ENCODE measurements at places on chromosomes 4 and X.

DNA sequence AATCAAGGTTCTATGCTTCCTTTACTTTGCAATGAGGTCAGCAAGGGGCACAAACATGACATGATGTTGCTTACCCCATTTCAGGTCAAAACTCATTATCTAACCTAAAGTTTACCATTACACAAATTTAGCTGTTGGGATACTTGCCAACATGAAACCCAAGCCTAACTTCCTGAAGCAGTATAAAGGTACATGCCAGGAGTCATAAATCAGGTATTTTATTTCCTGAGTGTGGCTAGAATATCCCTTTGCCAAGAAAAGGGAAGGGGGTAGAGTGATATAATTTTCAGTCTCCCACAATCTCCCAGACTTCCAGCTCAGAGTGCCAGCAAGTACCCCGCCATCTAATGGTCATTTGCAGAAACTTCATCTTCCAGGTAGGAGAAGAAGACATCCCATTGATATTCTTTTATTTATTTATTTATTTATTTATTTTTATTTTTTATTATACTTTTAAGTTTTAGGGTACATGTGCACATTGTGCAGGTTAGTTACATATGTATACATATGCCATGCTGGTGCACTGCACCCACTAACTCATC lies 136.6 kb downstream of the NEXMIF start:
- no peak for DNase-seq

DNA sequence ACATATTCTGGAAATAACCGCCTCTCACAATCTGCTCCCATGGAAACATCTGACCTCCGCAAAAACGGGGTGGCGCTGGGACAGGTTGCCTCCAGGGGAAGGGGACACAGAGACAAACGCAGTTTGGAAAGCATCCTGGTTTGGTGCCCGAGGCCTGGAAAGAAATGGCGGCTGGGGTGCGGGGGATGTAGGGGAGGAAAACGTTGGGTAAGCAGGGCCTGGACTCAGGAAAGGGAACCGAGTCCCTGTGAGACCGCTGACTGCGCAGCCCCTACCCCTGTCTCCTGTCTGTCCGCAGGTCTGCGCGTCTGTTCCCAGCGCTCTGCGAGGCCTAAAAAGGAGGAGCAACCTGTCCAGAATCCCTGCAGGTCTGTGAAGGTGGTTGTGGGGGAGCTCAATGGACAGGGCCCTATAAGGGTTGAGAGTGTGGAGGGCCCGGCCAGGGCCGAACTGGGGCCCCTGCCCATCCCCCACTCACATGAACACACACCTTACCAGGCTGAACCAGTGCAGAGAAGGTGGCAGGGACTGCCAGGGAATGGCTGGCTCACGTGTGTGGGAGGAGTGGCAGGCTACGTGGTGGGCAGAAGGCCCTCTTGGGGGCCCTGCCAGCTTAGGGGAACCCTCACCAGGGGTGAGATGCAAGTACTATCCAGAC lies 672 bp downstream of the TCEAL3 start:
- DNase-seq = peak; percentile 51

DNA sequence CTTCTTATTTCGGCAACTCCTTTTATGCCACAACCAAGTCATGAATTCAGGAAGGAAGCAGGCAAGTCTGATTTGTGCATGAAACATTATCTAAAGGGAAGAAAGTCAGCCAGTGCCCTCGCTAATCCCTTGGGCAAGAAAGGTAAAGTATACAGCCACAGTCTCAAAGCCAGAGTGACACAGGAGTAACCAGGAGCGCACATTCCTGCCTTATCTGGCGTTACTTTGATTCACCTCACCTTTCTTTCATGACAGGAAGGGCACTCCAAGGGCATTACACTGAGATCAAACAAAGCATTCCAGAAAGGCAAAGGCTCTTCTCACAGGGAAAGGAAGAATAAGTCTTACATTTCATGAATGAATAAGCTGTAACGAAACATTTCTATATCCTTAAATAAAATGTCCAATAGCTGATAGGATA lies 38.8 kb downstream of the FAT1 start:
- peak; percentile 64 for DNase-seq

GRCh38 chrX:2841537-2841936 lies 12.8 kb downstream of the GYG2 start:
- no peak for DNase-seq

DNA sequence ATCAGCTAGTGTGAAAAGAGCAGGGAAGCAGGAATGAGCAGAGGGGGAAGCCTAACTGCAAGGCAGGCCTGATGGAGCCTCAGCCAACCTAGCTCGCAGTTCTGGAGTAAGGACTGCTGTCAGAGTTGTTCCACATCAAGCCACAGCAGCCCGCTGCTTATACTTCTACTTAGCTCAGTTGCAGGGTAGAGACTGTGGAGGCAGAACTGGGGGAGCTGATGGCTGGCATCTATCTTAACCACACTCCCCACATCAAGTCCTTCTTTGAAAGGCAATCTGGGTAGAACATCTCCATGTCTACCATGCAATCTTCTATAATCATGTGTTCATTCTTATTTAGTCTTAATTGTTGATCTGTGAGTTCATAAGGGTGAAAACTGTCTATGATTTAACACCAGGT lies 46.1 kb downstream of the DDX60 start:
- no peak for DNase-seq

GRCh38 chr4:102694791-102695190 lies 66.0 kb downstream of the MANBA start:
- DNase-seq = no peak

GRCh38 chr4:75834772-75835154 lies 67.5 kb downstream of the PPEF2 start:
- no peak for DNase-seq

GRCh38 chrX:103253608-103254007 lies 1.3 kb downstream of the TCEAL8 start:
- DNase-seq = peak; percentile 66

GRCh38 chr4:151882072-151882803 lies 121.4 kb upstream of the GATB start:
- DNase-seq = no peak

DNA sequence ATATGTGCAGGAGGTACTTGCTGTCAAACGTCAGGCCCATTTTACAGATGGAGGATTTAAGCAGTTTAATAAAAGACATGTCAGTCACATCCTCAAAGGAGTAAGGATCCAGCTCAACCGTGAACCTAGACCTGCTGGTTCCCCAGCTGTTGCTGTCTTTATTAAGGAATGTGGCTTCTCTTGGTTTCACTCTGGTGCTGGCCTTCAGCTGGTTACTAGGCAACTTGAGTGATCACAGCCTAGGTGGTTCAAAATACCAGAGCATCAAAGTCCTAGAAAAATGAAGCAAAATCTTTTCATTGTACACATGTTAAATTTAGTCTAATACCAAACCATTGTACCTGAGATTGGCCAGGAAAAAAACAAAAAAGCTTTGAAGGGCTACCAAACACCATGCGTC lies 32.7 kb upstream of the GLRA2 start:
- DNase-seq = no peak

- no peak for DNase-seq
Measured at GRCh38 chr4:86357608-86358007, 2.2 kb downstream of the MAPK10 start.

GRCh38 chr4:95714571-95714970 lies 125.3 kb upstream of the PDHA2 start:
- no peak for DNase-seq

DNA sequence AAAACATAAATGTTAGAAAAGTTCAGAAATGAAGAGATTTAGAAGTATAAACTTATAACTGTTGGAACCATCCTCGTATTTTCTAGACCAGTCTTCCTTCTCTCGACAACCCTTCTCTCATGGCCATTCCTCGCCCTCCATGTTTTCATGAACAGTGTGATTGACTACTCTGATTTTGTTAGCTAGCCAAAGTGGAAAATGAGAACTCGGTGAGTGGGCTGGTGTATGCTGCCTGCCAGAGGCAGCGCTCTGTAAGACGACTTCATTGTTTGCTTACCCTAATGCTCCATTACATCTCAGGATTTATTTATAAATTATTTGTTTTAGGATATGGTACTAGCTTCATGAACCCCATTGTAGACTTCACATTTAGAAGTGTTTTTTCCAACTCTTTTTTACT lies 153.0 kb downstream of the CBR4 start:
- no peak for DNase-seq

DNA sequence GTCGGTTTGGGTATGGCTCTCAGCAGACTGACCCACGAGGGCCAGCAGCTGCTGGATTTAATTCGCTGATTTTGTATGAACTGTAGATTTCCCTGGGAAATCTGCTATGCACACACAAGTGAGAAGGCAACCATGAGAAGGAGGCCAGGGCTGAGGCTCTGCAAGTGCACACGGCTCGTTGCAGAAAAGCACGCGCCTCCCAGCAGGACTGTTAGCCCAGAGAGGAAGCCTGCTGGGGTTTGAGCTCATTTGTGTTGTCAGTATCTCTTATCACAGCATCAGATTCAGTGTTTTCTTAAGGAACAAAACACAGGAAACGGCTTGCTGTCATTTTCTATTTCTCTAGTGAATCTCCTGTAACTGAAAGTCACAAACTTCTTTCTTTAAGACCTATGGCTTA lies 296.2 kb upstream of the FAT1 start:
- DNase-seq = no peak

GRCh38 chr4:84218031-84218430 lies 281.1 kb downstream of the NKX6-1 start:
- peak; percentile 73 for DNase-seq

DNA sequence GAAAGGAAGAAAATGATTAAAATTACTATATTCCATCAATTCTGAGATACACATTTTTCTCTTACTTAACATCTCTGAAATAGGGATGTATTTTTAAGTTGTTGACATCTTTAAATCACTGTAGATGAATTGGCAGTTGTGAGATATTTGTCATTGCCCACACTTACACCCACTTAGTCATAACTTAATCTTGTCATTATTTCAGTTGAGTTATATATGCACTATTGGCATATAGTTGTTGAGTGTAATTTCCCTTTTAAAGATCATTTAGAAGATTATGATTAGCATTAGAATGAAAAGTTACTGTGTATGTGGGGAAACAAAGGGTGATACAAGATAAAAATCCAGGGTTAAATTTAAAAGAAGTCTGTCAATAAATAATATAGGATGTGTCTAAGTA lies 2.2 kb downstream of the AIMP1 start:
- no peak for DNase-seq

DNA sequence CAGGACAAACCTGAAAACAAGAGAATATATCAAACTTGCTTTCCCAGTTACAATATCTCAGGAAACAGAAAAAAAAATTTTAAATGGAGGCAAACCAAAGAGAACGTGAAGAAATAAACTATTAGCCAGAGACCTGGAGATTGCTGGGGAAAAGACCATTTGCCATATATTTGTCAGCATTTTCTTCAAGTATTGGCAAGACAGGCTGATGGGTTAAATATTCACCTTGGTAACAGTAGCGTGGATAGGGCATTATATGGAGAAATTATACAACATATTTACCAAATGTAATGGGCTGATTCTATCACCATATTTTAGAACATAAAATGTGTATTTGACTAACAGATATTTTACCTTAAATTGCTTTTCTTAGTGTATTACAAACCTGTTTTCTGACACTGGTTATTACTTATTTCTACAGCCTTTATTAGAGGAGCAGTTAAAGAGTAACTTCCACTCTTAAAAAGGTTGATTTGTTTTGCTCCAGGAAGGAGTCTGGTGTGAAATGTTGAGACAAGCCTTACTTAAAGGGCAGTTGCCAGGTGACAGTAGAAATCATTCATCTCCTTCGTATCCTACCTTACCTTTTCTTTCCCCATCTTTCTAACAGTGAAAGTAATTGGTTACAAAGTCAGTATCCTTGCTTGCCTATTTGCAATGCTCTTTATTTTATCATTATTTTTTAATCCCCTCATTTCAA lies 575.5 kb downstream of the GBA3 start:
- DNase-seq = no peak

GRCh38 chr4:14582677-14583076 lies 419.6 kb upstream of the CPEB2 start:
- DNase-seq = no peak

GRCh38 chr4:159048166-159048886 lies 54.6 kb upstream of the RAPGEF2 start:
- DNase-seq = peak; percentile 87

DNA sequence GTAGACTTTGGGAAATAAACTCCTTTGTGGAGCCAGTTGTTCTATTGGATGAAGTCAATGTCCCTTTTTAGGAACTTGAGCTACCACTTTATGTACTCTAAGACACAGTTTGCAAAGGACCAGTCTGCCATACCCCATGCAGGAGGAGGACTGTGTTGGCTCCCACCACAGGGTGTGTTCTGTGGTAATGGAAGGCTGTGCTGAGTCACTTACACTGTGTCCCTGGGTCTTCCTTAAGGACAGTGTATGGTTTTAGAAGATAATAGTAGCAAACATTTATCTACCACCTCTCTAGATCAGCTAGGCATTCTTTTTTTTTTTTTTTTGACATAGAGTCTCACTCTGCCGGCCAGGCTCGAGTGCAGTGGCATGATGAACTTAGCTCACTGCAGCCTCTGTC lies 184.0 kb upstream of the PGRMC2 start:
- DNase-seq = no peak

- no peak for DNase-seq
Measured at GRCh38 chrX:14777525-14777924, 95.3 kb downstream of the FANCB start.

GRCh38 chr4:30429813-30430761 lies 290.1 kb upstream of the PCDH7 start:
- DNase-seq = no peak

GRCh38 chr4:62226082-62226481 lies 1026.0 kb downstream of the ADGRL3 start:
- DNase-seq = no peak

GRCh38 chrX:133660281-133660680 lies 245.0 kb upstream of the GPC4 start:
- no peak for DNase-seq
